Brain (organoid and tissue), 16 donors: ENCODE measurements at places on chromosomes 4 and X. TPM values are rescaled to one million over a fixed set of nuclear protein-coding genes. Genes with fewer than 3 reads are reported as not detected.

Gene RBM46
- not detected for polyA plus RNA-seq

Gene TEX13B
- polyA plus RNA-seq: not detected

Gene TEX11
- polyA plus RNA-seq: not detected

GRCh38 chrX:17266136-17266535 lies 108.9 kb upstream of the NHS start:
- DNase-seq: no peak

GRCh38 chr4:930028-930551 lies 2.0 kb downstream of the GAK start:
- DNase-seq: no peak

- DNase-seq: no peak
These were observed 115.7 kb downstream of the PALLD start for GRCh38 chr4:168612450-168613135.

Gene SH3RF1
- 7.1 TPM for polyA plus RNA-seq

- DNase-seq: no peak
These were observed 27.4 kb downstream of the GK start for GRCh38 chrX:30680618-30681017.

DNA sequence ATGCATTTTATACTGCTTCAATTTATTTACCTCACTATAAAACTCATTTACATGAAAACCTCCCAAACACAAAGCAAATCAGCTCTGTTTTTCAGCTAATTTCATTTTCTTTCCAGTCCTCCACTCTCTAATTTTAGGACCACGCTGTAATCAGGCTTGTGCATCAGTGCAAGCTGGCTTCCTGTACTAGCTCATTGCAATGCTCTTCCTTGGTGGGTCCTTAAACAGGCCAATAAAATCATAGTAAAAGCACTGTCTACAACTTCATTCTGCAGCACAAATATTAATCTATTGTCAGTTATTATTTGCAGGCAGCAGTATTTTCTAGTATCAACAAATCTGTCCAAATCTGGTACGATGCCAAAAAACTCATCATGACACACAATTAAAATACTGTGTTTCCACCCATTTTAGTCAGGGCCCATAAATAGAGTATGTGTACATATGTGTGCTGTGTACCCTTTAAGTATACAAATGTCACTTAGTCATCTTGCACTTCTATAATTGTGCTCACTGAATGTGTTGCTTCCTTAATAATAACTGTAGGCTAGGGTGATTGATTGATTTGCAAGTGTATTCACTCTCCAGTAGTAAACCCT lies 178.2 kb upstream of the HCCS start:
- DNase-seq: no peak

GRCh38 chr4:188190461-188190860 lies 51.2 kb downstream of the TRIML1 start:
- peak; percentile 40 for DNase-seq

DNA sequence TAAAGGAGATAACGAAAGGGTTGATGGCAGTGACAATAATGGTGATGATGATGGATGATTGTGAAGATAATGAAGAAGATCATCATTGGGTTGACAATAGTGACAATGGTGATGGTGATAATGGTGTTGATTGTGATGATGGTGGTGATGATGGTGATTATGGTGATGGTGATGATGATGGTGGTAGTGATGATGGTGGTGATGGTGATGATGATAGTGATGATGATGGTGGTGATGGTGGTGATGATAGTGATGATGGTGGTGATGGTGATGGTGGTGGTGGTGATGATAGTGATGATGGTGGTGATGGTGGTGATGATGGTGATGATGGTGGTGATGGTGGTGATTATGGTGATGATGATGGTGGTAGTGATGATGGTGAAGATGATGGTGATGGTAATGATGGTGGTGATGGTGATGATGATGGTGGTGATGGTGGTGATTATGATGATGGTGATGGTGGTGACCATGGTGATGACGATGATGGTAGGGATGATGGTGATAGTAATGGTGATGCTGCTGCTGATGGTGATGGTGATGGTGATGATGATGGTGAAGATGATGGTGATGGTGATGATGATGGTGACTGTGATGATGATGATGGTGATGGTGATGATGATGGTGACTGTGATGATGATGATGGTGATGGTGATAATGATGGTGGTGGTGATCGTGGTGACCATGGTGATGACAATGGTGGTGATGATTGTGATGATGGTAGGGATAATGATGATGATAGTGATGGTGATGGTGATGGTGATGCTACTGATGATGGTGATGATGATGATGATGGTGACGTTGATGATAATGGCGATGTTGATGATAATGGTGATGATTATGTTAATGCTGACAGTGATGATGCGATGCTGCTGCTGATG lies 61.6 kb upstream of the NKX1-1 start:
- DNase-seq: no peak

DNA sequence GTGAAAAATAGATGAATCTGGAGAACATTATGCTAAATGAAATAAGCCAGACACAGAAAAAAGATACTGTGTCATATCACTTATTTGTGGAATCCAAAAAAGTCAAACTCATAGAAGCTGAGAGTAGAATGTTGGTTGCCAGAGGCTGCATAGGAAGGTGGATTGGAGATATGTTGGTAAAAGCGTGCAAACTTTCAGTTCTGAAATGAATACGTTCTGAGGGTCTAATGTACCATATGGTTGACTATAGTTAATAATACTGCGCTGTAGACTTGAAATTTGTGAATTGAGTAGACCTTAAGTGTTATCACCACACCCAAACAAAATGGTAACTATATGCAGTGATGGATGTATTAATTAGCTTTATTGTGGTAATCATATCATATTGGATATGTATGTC lies 45.0 kb upstream of the UPRT start:
- DNase-seq: no peak

Gene SLC38A5
- polyA plus RNA-seq: 26.5 TPM

GRCh38 chrX:16120431-16120830 lies 2.9 kb upstream of the GRPR start:
- DNase-seq: no peak

Gene GC
- polyA plus RNA-seq: not detected

GRCh38 chr4:1964443-1964842 lies 44.3 kb downstream of the NELFA start:
- no peak for DNase-seq

GRCh38 chr4:152667781-152668180 lies 12.0 kb downstream of the TMEM154 start:
- no peak for DNase-seq

- no peak for DNase-seq
These were observed 55.6 kb upstream of the SLC39A8 start for GRCh38 chr4:102400898-102401297.

- DNase-seq: peak; percentile 68
These were observed 759 bp downstream of the ZC4H2 start for GRCh38 chrX:64975491-64975890.

- DNase-seq: peak; percentile 64
These were observed 81.0 kb downstream of the MGST2 start for GRCh38 chr4:139746431-139747171.

- DNase-seq: peak; percentile 37
These were observed 24.4 kb downstream of the FAT1 start for GRCh38 chr4:186699298-186699697.

DNA sequence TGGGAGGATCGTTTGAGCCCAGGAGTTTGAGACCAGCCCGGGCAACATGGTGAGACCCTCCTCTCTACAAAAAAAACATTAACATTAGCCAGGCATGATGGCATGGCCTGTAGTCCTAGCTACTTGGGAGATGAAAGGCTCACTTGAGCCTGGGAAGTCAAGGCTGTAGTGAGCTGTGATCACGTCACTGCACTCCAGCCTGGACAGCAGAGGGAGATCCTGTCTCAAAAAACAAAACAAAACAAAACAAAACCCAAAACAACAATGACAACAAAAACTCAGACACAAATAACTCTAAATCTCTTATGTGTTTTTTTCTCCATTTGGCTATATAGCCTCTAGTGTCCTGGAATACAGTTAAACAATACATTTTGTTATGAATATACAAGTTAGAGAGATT lies 127.3 kb upstream of the STK26 start:
- no peak for DNase-seq

DNA sequence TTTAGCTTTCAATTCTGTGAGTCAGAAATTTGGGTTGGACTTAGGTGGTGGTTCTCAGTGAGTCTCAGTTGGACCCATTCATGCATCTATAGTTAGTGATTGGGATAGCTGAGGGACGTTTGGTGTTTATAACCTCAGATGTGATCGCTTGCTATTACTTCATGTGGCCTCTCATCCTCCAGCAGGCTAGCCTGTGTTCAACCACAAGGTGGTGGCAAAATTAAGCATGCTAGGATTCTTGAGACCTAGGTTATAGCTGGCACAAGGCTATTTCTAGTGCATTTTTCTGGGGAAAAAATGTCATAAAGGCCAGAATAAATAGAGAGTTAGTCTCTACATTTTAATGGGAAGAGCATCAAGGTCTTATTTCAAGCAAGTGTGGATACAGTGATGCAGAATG lies 10.9 kb upstream of the GRPR start:
- DNase-seq: no peak

DNA sequence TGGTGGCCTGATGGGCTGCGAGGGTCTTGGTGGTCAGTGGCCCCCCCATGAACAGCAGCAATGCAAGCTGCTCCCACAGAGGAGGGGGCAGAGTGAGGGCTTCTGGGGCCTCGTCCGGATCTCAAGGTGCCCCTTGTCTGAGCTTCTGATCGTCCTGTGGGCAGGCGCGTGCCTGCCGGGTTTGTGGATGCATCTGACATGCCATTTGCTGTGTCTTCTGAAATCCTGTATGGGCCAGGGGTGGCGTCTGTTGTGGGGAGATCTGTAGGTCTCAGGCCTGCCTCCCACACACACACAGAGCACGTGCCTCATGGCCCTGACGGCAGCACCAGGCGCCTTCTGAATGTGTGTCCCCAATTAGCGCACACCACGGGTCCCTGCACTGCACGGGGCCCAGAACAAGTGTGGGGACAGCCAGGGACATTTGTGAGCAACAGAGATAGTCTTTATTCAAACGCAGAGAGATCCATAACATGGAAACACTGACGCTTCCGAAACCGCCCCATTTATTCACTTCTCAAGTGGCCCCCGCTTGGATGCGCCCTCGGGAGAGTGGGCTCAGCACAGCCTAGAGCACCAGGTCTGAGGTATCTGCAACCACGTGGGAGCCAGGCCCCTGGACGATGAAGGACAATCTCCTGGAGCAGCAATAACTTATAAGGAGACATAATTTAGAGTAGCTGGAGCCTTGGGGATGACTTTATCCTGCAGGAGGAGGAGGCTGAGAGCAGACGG lies 5.7 kb downstream of the SPON2 start:
- no peak for DNase-seq

Gene ENAM
- not detected for polyA plus RNA-seq

DNA sequence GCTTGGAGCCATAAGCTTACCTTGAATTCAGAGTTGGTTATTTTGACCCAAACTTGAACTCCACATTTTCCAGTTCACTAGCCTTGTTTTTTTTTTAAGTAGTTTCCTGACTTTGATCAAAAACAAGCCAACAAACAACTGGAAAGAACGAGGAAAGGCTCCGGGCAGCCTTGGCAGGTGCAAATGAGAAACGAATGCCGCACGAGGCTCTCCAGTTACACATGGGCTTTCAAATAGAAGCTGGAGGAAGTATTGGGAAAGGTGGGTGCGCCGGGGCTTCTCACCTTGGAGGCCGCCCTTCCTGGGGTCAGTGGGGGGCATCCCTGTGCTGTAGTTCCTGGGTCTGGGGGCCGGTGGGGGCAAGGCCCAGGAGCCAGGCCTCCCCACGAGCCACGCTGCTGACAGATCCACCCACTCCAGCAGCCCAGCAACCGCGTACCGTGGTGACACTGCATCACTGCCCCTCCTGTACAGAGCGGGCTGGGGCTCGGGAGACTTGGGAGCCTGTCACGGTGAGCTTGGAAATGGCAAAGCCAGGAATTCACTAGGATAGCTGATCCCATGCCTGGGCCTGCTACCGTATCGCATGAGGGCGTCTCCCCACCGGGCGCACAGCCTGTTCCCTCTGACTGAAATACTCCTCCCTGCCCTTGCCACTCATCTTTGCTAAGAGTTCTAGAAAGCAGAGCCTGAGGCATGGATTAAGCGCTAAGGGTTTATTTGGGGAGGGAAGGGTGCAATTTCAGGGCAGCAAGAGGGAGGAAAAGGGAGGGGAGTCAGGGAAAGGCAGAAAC lies 50.9 kb upstream of the ADRA2C start:
- DNase-seq: no peak

Gene SYN1
- 275 TPM for polyA plus RNA-seq

Gene BMPR1B
- 1.1 TPM for polyA plus RNA-seq

DNA sequence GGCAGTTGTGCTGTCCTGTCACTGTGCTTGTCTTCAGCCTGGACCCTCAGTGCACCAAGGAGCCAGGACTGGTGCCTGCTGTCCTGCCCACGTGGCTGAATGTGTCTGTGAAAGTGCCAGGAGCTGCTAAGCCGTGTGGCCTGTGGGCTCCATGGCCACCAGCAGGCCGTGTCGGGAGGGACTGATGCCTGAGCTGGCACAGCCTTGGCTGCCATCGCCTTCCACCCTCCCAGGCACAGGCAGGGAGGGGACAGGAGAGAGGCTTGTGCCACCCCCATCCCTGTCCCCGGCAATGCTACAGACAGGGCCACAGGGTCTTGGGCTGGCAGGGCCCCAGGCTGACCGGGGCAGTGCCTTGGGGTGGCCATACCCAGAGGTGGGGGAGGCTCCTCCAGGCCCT lies 24.8 kb downstream of the DOK7 start:
- DNase-seq: no peak

- DNase-seq: no peak
These were observed 19.8 kb upstream of the TMLHE start for GRCh38 chrX:155632431-155633100.

GRCh38 chr4:32884198-32884597 lies 2164.0 kb downstream of the PCDH7 start:
- DNase-seq: no peak

Gene DKC1
- 73.1 TPM for polyA plus RNA-seq

GRCh38 chrX:21972721-21973120 lies 32.2 kb downstream of the SMS start:
- no peak for DNase-seq

GRCh38 chr4:167143018-167143417 lies 91.3 kb downstream of the SPOCK3 start:
- no peak for DNase-seq

Gene SLC9A7
- 3.5 TPM for polyA plus RNA-seq

DNA sequence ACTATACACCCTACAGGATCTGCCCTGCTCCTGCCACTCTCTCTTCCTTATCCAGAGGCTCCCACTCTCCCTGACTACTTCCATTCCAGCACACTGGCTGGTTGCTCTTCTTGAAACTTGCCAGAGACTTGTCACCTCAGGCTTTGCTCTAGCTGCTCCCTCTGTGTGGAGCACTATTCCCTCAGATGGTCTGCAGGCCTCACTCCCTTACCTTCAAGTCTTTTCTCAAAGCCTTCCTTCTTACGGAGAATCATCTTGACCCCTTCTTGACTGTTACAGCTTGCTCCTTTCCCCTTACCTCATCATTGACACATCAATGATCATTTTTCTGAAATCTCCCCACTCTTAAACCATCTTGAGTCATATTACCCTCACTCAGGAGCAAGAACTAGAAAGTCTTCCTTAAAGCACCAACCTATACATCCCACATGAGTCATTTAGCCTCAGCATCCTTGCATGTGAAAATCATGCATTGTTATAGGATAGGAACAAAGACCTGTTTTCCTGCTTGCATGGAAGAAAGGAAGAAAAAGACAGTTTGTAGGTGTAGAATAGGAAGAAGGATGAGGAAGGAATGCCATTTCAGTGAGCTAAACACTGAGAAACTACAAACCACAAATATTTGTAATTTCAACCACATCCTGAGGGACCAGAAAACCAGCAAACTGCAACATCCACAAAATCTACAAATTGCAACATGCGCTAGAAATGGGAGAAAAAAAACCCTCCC lies 55.7 kb downstream of the ANTXR2 start:
- DNase-seq: no peak

GRCh38 chrX:122863067-122863466 lies 321.0 kb upstream of the GRIA3 start:
- DNase-seq: peak; percentile 2

Gene SCRG1
- polyA plus RNA-seq: 9.3 TPM

Gene NELFA
- 57.1 TPM for polyA plus RNA-seq
